ENCODE measurements at places on chromosomes 16 and 17. TPM values are rescaled to one million over a fixed set of nuclear protein-coding genes. Genes with fewer than 3 reads are reported as not detected.

GRCh38 chr17:73017658-73018057 is 74.8 kb downstream of the SLC39A11 start:
- DNase-seq = no peak

GRCh38 chr17:72118335-72119076 is 2.3 kb upstream of the SOX9 start:
- peak; percentile 86 for DNase-seq

DNA sequence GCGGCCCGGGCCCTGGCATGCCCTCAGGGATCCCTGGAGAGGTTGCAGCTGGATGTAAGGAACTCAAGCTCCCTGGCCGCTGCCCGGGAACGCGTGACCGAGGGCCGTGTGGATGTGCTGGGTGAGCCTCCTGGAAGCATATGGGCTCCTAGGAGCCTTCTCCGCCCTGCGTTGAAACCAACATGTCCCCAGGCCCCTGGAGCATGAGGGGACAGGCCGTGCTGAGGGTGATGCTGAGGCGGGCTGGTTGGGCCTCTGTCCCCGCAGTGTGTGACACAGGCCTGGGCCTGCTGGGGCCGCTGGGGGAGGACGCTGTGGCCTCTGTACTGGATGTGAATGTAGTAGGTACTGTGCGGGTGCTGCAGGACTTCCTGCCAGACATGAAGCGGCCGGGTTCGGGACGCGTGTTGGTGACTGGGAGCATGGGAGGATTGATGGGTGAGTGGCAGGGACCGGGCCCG is 5.7 kb upstream of the HSD17B1 start:
- DNase-seq = no peak

- DNase-seq = no peak
Observed at GRCh38 chr17:51229889-51230288, 30.0 kb downstream of the MBTD1 start.

The SCNN1G gene
- 0.09 TPM for total RNA-seq

Measured in mucosa of gallbladder (tissue), 1 donor.